ENCODE measurements at places on chromosomes 16 and 17. TPM values are rescaled to one million over a fixed set of nuclear protein-coding genes. Genes with fewer than 3 reads are reported as not detected.

FOXF1 gene
- under 0.01 TPM for total RNA-seq

GAS2L2 gene
- total RNA-seq = not detected

OR4D1 gene
- total RNA-seq = not detected

ANKFY1 gene
- 51.8 TPM for total RNA-seq

PRKCB gene
- total RNA-seq = not detected

ST6GALNAC2 gene
- not detected for total RNA-seq

DLX4 gene
- total RNA-seq = not detected

CAVIN1 gene
- total RNA-seq = 515 TPM

IGF2BP1 gene
- 0.98 TPM for total RNA-seq

BAIAP2 gene
- 32.3 TPM for total RNA-seq

ANKRD40CL gene
- total RNA-seq = not detected

TMEM235 gene
- total RNA-seq = not detected

CLEC19A gene
- total RNA-seq = not detected

MYH3 gene
- 0.37 TPM for total RNA-seq

CD300E gene
- total RNA-seq = not detected

SOX9 gene
- 0.37 TPM for total RNA-seq

LIMD2 gene
- total RNA-seq = 1.8 TPM

USP36 gene
- 29.8 TPM for total RNA-seq

NME1 gene
- total RNA-seq = 164 TPM

MT1H gene
- not detected for total RNA-seq

C16orf92 gene
- total RNA-seq = not detected

KCNH4 gene
- not detected for total RNA-seq

KRTAP4-1 gene
- not detected for total RNA-seq

CCL8 gene
- total RNA-seq = not detected

CCR7 gene
- not detected for total RNA-seq

SLC13A5 gene
- not detected for total RNA-seq

SRL gene
- not detected for total RNA-seq

PRSS27 gene
- total RNA-seq = 0.37 TPM

ADAP2 gene
- 0.37 TPM for total RNA-seq

ULK2 gene
- 16.0 TPM for total RNA-seq

CRYBA1 gene
- total RNA-seq = not detected

KRT36 gene
- total RNA-seq = not detected

TP53TG3E gene
- not detected for total RNA-seq

CDH1 gene
- total RNA-seq = not detected

ABCC11 gene
- total RNA-seq = under 0.01 TPM

MYH1 gene
- total RNA-seq = not detected

CCL16 gene
- total RNA-seq = not detected
